Stimulated activated CD4-positive, alpha-beta T cell treated with anti-CD3 and anti-CD28 coated beads, Interleukin-15, amount 100 ng/mL, for 1 hour (primary cell): ENCODE measurements at places on chromosomes 3 and 15.

GRCh38 chr3:120130656-120131055 lies 36.4 kb upstream of the GSK3B start:
- no peak for DNase-seq

DNA sequence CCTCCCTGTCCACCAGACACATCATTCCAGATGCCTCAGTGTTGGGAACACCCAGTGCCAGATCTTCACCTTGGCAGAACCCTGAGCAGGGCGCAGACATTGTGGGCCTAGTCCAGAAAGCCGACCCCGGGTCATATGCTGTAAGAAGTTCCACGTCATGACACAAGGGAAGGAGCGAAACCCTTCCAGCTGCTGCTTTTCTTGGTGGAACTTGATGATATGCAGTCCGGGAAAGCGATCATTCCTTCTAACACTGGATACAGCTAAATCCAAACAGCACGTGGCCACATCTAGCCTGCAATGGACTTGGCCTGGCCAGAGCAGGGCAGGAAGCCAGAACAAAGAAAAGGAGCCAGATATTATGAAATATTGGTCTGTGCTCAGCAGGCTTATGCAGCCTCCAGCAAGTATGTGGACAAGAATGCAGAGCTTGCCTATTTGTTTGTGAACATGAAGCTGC lies 22.0 kb downstream of the GASK1A start:
- DNase-seq, result no peak

- no peak for DNase-seq
Observed at GRCh38 chr3:43177085-43177484, 71.2 kb upstream of the POMGNT2 start.

DNA sequence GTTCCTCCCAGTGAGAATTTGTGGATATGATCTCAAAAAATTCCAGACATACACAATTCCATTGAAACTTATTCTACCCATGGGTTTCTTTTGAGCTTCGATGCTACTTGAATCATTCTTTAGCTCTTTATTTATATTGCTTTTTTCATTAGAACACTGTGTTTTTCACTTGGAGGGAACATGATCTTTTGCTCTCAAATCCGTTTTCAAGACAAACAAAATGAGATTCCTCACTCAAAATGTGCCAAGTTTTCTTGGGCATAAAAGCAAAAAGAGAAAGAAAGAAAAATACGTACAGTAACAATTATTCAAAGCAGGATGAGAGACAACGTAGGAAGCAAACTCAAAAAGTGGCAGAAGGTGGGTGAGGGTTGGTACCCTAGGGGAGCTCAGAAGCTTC lies 118.8 kb upstream of the PDZRN3 start:
- DNase-seq, result no peak

DNA sequence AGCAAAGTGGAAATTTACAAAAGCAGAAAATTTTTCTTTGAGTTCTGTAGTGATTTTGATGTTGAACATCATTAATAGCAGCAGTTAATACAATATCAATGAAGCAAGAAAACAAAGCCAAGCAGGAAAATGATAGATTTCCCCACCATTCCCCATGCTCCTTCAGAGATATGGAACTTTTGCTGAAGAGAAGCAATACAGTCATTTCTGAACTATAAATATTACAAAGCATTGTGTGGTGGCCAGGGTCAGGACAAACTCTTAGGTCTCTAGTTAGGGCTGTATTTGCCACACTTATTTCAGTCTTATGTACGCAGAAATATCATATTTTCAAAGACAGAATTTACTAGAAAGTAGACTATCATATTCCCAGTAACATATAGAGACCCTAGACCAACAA lies 88.8 kb upstream of the P3H2 start:
- DNase-seq, result no peak

GRCh38 chr3:41207355-41207754 lies 8.1 kb downstream of the CTNNB1 start:
- DNase-seq, result no peak

GRCh38 chr15:66780973-66781718 lies 79.1 kb downstream of the SMAD6 start:
- no peak for DNase-seq

DNA sequence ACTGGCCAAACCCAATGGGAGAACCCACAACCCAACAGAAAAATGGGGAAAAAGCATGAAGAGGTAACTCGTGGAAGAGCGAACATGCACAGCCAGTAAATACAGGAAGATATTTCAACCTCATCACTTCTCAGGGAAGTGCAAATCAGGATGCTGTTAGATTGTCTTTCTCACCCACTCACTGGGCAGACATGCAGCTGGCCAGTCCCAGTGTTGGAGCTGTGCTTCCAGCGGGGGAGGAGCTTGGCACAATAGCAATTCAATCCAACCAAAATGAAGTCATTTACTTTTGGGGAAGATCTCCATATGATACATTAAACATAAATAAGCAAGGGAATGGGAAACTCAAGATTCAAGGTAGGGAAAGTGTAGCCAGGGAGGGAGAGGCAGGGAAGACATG lies 12.1 kb downstream of the WNT7A start:
- DNase-seq, result no peak

DNA sequence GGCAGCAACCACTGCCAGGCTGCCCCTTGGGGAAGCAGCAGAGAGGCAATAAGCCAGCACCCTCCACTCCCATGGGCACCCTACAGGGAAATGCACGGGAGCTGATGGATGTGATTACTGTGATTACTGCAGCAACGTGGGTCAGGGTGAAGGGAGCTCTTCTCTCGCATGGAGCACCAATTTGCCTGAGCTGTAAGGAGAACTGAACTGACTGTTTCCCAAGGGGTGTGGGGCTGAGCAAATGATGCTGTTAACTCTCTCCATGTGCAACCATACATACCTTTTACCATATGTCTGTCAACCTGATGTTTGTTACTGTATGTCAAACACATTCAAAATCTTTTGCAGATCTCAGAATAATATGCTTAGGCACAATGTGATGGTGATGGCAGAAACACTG lies 680.6 kb downstream of the SQOR start:
- DNase-seq, result no peak

DNA sequence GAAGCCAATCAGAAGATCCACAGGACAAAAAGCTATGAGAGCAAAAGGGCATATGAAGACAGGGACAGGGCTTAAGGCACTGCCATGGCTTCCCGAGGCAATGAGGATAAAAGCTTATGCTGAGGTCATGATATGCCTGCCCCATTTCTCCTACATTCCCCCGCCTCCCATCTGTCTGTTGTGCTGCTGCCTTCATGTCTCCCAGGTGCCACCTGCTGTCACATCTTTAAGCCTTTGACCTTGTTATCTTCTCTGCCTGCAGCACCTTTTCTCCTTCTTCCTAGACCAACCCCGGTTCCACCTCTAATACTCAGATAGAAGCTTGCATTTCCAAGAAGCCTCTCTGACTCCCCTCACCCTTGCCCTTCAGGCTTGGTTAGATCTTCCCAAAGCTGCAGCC lies 213.8 kb downstream of the ARRDC4 start:
- no peak for DNase-seq

DNA sequence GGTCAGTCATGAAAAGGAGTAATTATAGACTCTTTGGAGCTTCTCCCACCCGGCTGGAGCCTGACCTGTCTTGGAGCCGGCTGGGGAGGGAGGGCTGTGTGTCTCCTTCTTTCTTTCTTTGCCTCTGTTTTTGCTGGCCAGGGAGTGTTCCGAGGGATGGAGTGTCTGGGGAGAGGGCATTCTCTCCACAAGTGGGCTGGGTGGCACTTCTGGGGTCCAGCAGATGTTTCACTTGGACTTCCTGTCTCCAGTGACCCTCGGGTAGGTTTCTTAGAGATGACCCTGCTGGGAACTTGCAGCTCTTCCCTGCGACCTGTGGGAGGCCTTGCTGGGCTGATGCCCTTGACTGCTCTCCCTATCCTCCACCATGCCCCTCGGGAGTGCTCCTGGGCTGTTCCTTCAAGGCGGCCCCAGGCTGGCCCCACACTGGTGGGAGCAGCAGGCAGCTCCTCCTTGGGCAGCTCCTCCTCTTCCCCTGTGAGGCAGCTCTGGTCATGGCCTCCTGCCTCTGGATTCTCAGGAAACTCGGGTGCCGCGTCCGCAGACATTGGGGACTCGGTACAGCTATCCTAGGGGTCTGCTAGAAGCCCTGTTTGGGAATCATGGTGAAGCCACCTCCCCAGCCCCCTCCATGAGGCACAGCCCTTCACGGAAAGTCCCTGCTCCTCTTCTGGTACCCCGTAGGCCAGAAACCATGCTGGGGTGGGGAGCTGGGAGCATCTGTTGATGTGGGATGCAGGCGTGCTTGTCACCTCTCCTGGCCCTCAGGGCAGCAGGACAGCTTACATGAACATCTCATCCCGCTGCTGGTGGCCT lies 44.9 kb downstream of the APBA2 start:
- no peak for DNase-seq

GRCh38 chr3:129974833-129975704 lies 549 bp downstream of the TRH start:
- DNase-seq, result no peak

DNA sequence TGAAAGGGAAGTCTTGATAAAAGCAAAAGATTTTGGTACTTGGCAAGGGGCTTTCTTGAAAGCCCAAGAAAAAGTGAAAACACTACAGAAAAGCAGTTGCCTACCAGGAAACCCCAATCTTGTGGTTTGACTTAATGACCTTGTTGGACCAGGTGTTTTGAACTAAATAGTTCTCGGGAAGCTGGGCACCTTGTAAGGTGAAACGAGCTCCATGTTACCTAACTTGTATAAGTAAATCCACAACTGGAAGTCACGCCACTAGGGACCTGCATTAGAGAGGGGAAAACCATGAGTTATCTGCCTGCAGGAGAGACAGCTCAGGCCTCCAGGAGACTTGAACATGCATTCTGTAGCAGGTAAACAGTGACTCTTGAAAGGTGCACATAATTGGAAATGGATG lies 88.2 kb downstream of the GMPS start:
- DNase-seq, result no peak

DNA sequence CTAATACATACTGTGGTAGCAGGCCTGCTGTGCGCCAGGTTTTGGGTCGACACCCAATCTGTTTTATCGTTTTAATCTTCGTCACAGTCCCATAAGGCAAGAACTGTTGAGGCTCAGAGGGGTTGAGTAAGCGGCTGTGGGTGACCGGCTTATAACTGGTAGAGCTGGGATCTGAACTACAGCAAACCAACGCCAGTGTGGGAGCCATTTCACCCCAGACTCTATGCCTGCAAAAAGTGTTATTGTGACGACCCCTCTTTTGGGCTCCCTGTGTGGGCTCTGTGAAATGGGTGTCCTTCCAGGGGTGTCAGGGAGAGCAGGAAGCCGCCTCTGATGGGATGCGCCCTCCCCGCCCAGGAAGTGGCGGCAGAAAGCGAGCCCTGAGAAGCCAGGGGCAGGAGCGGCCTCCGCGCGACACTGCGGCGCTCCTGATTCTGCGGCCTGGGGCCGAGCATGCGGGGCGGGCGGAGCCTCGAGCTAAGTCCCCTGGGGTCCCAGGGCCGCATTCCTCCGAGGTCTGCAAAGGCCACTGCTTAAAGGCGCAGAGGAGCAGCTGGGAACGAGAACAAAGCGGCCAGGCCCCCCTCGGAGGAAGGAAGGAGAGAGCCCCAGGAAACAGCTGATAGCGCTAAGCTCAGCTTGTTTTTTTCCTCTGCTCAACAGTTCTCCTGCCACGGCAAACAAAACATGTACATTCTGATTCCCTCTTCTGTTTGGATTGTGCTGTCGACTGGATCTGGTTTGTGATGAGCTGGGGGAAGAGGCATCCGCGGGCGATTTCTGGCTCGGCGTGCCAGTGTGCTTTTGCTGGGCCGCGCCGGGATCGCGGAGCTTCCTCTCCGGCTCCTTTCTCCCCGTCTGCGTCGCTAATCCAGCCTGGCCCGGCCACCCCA lies 33.9 kb downstream of the GRK7 start:
- DNase-seq, result peak; percentile 25

- no peak for DNase-seq
Observed at GRCh38 chr3:164451072-164451910, 627.0 kb downstream of the SI start.
